ENCODE measurements at places on chromosomes 12 and 14.

- DNase-seq: no peak
Observed at GRCh38 chr12:93087840-93088610, 158.9 kb upstream of the EEA1 start.

DNA sequence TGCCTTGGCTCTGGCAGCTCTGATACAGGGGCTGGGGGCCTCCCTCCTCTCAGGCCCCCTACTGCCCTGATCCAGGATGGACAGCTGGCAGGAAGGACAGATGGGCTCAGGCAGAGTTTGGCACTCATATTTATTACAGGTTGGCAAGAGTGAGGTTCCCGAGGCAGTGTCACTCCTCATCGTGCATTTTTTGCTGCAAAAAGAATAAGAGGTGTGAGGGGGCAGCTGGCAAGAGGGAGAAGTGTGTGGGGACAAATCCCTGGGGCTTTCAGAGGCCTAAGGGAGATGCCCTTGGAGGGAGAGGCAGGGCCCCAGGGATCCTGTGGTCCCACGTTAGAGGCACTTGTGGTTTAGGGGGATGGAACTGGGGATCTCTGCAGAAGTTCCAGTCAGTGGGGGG is 5.0 kb downstream of the CMTM5 start:
- DNase-seq: no peak

- no peak for DNase-seq
Observed at GRCh38 chr14:74952697-74953484, 2.5 kb downstream of the PGF start.

DNA sequence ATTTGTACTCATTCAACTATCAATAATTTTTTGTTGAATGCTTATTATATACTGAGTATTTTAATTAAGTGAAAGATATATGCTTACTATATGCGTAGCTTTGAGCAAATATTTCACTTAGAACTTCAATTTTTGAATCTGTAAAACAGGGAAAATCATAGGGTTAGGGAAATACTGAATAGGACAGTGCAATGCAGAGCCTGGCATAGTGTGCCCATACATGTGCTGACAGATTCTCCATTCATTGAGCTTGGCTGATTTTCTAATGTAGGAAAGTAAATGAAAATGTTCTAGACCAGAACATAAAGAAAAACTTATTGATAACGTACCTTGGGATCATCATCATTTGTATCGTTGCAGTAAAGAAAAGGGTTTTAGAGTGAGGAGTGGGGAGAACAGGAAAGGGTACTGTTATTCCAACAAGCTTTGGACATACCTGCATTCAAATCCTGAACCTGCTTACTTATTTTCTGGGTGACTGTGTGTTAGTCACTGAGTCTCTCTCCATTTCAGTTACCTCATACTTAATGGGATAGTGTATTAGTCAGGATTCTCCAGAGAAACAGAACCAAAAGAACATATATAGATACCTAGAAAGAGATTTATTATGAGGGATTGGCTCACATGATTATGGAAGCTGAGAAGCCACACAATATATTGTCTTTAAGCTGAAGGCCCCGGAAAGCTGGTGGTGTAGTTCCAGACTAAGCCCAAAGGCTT is 436.4 kb downstream of the ADAMTS20 start:
- DNase-seq: no peak

DNA sequence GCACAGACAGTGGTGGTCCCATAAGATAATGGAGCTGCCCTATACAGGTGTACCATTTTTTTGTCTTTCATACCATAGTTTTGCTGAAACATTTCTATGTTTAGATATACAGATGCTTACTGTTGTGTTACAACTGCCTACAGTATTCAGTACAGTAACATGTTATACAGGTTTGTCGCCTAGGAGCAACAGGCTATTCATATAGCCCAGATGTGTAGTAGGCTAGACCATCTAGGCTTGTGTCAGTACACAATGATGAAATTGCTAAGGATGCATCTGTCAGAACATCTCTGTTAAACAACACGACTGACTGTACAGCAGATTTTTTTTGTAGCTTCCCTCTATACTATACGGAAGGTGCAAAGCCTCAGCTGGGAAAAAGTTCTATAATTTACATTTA is 30.5 kb downstream of the RAD9B start:
- DNase-seq: no peak

DNA sequence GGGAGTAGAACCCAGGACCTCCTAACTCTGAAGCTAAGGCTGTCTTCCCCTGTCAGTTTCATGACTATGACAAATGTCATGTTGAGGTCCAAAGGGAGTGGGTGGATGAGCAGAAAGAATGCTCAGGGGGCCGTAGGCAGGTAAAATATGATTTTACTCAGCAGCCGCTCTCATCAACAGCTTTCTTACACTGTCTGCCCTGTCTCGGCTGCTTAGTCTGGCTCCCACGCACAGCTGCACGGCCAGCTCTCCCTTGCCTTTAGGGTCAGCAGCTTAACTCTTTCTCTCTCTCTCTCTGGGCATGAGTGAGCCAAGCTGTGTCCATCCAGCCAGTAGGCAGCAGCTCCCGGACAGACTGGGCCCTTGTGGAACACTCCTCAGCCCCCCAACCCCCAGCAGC is 95.2 kb downstream of the GCH1 start:
- DNase-seq: no peak
